RWPE2 (cell line): ENCODE measurements at places on chromosomes 2 and 18.

DNA sequence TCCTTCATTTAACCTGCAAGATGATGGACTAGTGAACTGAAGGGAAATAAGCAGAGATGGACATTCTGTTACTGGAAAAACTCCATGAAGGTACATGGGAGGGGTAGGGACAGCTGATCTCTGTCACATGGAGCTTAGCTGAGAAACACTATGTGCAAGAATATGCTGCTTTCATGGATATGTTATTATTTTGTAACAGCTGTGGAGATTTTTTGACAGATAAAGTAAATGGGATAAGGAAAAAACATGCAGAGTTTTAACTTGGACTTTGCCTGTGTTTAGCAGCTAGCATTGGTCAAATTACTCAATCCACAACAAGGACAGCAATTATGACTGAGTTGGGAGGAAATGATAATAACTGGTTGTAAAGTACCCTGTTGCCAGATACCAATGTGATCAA is 28.7 kb upstream of the HNRNPA3 start:
- no peak for DNase-seq

DNA sequence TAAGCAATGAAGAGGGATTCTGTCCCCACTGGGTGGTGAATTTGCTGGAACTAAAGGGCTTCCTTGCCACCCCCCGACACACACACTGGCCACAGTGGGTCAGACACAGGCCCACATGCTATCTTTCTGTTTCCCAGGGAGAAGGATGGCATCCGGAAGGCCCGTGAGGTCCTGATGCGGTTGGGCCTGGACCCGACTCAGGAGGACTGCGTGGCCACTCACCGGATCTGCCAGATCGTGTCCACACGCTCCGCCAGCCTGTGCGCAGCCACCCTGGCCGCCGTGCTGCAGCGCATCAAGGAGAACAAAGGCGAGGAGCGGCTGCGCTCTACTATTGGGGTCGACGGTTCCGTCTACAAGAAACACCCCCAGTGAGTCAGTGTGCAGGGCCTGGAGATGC is 44.6 kb downstream of the HK2 start:
- no peak for DNase-seq

DNA sequence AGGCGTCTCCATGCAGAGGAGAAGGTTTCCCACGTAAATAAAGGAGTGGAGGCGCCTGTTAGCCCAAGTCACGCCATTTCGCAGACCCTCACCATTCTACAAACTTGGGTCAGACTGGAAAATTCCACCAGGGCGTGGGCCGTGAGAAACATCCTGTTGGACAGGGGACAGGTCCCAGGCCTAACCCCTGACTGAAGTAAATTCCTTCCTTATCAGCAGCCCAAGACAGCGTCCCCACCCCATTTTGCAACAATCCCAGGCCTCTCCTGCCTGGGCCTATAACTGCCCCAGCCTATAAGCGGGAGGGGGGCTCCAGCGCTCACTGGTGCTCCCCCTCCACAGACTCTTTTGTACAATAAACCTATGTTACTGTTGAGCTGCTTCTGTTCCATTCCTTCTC is 57.3 kb upstream of the CBLN2 start:
- no peak for DNase-seq

DNA sequence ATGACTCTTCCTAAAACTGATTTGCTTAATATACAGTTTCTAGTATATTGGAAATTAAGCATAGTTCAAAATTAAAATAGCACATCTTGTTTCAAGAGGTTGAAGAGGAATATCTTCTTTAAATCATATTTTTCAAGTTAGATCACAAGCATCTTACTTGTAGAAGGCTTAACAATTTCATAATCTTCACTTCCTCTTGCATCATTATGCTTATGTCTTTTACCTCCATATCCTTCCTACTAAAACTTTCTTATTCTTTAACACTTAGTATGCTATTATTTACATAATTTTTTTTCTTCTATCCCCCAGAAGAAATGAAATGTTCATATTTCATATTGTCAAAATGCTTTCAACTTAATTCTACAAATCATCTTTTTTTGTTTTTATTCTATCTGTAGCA is 1354.9 kb upstream of the TMEFF2 start:
- DNase-seq = no peak

GRCh38 chr2:158837645-158838044 is 42.5 kb downstream of the DAPL1 start:
- no peak for DNase-seq

DNA sequence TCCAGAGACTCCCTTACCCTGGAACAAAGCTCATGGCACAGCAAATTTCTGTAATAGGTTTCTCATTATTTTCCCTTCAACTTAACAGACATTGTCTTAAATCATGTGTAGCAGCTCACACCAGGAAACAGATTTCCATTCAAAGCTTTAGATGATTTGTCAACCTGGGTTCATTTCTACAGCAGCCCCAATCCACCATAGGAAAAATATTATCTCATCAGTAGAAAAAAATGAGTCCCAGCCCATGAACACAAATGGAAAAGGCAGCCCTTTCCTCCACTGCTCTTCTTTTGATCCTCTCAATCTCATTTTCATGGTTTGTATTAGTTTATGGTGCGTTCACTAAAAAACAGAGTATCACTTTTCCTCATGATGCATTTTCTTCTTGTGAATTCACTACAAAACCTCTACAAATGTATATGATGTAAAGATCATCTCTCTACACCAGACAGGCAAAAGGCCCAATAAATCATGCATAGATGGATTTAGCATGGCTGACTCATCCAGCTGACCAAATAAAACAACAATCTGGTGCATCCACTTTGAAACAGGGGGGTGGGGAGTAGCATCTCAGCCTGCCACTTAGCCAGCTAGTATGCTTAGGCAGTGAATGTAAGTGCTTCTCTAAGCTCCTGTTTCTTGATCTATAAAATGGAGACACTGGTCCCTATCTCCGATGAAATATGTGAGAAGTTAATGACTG is 78.6 kb downstream of the SATB2 start:
- DNase-seq = no peak
